ENCODE measurements at places on chromosomes 12 and 14. TPM values are rescaled to one million over a fixed set of nuclear protein-coding genes. Genes with fewer than 3 reads are reported as not detected.

CNTN1 gene
- 2.4 TPM for total RNA-seq

KRR1 gene
- total RNA-seq: 37.7 TPM

GLS2 gene
- 6.5 TPM for total RNA-seq

MFAP5 gene
- 102 TPM for total RNA-seq

PLD4 gene
- under 0.01 TPM for total RNA-seq

EPS8 gene
- 66.5 TPM for total RNA-seq

FGD6 gene
- total RNA-seq: 14.7 TPM

SMAGP gene
- 27.9 TPM for total RNA-seq

SLC25A47 gene
- total RNA-seq: not detected

- DNase-seq: no peak
These were observed at the start of gene MYL2 for GRCh38 chr12:110920324-110920910. Gene MYL2, minus strand, starts transcription at chr12:110920579. Its CDS starts 50 bp downstream, at chr12:110920529.

DNA sequence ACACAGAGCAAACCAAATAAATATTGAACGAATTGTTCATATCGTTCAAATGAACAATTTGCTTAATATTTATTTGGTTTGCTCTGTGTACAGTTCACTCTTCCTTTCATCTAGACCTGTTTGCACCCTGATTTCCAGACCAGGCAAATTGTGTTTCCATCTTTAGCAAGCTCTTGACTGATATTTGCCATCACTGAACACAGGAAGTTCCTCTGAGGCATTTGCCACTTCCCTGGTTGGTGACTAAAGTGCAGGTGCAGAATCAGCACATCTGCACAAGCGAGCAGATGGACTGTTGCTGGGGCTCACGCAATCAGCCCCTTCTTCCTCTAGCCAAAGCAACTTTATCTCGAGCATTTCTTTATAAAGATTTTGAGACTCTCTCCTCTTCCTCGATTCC is 112.9 kb downstream of the DAAM1 start:
- DNase-seq: no peak

DNA sequence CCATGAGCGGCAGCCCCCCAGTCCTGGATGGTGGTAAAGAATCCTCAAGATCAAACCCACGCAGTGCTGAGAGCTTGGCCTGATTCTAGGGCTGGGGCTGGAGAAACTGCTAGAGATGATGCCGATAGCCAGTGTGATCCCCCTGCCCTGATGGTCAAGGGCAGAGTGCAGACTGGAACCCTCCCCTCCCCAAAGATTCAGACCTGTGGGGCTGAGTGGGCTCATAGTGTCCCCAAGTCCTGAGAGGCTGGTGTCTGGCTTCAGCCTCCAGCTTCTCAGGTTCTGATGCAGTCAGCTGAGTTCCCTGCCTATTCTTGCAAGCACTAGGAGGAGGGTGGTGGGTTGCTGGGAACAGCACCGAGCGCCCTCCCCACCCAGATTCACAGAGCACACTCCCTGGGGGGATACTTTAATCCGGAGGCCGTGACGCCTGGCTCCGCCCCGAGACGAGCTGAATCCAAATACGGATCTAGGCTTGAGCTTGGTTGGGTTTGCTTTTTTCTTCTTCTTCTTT is 11.9 kb downstream of the RHOF start:
- DNase-seq: no peak

GRCh38 chr14:29668201-29668600 is 259.4 kb downstream of the PRKD1 start:
- DNase-seq: no peak

DNA sequence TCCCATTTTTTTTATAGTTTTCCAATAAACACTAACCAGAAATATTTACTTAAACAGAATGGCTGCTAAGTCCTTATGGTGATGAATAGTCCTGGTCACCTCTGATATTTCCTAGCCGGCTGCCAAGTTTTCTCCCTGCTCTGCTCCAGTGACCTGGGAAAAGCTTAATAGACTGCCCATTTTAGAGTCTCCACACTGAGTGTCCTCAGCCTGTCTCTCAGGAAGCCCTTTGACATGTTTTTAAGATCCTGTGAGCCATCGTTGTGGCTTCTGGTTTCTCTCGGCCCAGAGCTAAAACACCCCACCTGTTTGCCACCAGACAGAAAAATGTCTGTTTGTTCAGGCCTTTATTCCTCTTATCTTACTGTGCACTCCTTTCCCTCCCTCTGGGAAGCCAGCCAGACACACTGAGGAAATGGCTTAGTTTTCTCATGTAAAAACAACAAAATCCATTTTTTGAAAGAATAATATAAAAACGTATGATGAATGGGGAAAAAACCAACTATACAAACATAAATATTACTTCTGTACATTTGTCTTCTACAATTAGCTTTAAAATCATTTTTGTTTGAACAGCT is 25.4 kb upstream of the ALDH2 start:
- no peak for DNase-seq

DNA sequence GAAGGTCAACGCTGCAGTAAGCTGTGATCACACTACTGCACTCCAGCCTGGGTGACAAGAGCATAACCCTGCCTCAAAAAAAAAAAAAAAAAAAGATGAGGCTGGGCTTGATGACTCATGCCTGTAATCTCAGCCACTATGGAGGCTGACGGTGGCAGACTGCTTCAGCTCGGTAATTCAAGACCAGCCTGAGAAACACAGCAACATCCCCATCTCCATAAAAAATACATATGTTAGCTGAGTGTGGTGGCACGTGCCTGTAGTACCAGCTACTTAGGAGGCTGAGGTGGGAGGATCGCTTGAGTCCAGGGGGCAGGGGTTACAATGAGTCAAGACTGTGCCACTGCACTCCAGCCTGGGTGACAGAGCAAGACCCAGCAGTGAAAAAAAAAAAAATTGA is 50.4 kb downstream of the GXYLT1 start:
- DNase-seq: no peak

- no peak for DNase-seq
These were observed 131.0 kb downstream of the TTC8 start for GRCh38 chr14:88955455-88955854.

DNA sequence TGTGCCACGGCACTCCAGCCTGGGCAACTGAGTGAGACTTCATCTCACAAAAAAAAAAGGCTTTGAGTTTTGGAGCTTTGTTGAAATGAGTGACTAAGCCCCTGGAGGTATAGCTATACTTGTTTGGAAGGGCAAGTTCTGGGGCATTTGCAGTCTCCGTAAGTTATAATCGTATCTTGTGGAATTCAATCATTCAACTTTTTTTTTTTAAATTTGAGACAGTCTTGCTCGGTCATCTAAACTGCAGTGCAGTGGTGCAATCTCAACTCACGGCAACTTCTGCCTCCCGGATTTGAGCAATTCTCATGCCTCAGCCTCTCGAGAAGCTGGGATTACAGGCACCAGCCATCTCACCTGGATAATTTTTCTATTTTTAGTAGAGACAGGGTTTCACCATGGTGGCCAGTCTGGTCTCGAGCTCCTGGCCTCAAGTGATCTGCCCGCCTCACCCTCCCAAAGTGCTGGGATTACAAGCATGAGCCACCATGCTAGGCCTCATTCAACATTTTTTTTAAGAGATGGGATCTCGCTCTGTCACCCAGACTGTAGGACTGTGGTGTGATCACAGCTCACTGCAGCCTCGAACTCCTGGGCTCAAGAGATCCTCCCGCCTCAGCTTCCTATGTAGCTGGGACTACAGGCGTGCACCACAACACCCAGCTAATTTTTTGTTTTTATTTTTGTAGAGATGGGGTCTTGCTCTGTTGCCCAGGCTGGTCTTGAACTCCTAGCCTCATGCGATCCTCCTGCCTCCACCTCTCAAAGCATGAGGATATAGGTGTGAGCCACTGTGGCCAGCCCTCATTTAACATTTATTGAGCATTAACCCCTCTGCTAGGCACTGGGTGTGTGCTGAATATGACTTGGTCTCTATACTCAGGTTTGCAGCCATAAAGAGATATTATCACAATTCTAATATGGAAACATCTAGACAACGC is 133.7 kb upstream of the MAP1LC3B2 start:
- DNase-seq: no peak

DNA sequence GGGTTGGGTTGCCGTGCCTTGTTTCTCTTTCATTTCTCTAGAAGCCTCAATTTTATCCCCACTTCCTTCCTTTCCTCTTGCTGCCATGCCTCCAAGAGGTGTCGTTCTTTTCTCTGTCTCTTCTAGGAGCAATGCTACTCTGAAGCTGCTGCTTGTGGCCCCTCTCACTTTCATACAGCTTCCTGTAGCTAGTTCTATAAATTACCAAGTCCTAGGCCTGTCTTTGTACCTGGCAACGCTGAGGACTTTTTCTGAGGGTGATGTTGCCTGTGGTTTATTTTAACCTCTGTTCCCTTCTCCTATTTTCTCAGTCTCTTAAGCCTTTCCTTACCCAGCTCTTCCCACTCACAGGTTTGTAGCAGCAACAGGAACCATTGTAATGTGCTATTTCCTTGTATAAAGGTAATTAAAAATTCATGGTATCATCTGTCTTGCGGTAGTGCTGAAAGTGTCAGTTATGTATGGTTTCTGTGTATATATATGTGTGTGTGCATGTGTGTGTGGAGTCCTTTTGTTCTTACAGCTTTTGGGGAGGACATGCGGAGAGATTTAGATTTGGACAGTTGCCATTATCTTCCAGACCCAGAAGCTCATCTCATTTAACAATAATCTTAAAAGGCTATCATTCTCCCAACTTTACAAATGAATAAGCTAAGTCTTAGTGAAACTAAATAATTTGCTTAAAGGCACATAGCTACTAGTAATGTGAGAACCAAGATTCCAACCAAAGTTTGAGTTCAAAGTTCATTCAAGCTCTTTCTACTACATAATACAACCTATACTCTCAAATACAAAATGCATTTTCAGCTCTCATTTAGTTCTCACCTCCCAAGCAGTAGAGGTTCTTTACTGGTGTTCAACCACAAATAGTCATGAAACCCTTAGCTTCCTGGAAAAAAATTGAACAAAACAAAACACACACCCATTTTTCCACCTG is 43.8 kb downstream of the DDHD1 start:
- no peak for DNase-seq

DNA sequence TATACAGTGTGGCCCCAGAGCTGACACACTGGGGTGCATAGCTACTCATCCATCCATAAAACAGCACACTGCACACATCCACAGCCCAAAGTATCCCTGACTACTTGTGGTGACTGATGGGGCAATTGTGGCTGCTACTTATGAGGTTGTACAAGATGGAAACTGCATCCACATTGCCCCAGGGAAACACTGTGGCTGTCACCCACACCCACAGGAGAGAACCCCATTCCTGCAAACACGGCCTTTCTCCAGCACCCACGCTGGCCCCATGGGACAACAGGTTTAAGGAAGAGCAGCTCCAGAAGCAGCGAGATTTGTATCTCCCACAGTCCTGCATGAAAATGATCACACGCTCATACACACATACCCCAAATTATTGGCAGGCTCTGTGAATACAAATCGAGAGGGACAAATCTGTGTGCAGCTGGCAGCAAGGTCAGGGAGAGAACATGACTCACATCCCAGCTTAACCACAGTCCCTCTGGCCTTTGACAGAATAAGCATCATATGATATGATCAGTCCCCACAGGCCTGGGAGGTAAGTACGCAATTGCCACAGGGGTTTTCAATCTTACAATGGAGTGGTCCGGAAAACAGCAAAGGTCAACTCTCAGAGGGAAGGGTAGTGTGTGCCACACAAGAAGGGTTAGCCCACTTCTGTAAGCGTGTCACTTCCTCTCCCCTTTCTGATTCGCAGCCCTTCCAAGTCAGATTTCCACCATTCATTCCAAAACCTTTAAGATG is 61.9 kb downstream of the ESR2 start:
- no peak for DNase-seq

DNA sequence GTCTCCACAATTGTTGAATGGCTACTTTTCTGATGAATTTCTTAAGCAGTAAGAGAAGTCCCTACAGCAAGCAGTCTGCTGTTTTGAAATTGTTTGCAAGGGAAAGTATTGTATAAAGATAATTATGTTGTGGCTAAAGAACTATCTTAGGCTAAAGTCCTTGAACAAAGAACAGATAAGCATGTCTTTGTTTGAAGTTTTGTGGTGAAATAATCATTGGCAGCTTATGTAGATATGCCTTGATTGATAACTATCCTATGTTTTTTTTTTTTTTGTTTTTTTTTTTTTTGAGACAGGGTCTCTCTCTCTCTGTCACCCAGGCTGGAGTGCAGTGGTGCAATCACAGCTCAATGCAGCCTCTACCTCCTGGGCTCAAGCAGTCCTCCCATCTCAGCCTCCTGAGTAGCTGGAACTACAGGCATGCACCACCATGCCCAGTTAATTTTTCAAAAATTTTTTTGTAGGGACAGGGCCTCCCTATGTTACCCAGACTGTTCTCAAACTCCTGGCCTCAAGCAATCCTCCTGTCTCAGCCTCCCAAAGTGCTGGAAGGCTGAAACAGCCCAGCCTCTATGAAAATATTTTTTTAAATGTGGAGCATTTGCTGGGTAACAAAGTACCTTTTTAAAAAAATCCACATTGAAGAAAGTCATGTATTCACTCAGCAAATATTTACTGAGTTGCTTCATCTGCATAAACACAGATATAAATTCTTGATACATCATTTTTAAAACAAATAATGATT is 80.8 kb downstream of the LLPH start:
- no peak for DNase-seq

GRCh38 chr12:101877806-101878242 is 444 bp downstream of the DRAM1 start:
- DNase-seq: peak; percentile 43

- DNase-seq: peak; percentile 12
These were observed 384.7 kb downstream of the ALG10 start for GRCh38 chr12:34406996-34407300.

DNA sequence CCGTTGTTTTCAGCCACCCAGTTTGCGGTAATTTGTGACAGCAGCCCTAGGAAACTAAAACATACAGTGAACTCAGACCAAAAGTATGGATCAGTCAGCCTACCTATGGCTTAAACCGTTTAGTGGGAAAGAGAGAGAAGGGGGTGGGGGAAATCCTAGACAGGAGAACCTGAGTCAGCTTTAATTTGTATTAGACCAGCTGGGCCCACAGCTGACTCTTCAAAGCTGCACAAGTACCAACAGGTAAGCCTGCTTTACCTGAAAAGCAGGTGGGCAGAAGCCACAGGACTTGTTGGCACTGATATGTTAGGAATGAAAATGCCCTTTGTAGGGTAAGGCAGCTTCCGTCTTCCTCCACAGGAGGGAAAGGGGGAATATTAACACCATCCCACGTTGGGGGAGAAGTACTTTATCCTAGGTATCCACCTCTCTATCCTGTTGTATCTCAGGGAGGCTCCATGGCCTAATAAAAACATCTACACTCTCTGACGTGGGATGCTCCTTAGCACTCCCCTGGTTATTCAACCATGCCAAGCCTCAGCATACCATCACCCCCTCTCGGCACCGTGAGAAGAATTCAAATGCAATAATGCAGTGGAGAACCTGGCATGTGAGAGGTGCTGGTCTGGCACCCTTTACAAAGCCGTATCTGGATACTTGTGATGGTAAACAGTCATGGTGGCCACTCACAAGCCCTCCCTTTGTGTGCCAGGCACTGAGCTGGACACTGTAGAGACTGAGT is 70.3 kb downstream of the STON2 start:
- DNase-seq: no peak
